ENCODE measurements at places on chromosomes 2 and 18.

DNA sequence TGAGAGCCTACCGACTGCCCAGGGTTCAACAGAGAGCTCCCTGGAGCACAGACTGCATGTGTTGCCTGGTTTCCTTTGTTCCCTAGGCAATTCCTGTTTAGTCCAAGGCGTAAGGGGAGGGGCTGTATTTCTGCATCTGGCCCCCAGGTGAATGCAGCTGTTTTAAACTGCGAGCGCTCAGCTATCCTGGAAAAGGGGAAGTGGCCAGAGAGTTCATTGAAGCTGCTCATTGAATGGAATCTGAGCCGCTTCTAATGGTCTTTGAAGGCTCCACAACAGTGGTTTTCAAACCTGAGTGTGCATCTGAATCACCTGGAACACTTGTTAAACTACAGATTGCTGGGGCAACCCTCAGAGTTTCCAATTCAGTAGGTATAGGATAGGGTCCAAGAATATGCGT, 18.1 kb downstream of the MAPK4 start:
- DNase-seq, result no peak

DNA sequence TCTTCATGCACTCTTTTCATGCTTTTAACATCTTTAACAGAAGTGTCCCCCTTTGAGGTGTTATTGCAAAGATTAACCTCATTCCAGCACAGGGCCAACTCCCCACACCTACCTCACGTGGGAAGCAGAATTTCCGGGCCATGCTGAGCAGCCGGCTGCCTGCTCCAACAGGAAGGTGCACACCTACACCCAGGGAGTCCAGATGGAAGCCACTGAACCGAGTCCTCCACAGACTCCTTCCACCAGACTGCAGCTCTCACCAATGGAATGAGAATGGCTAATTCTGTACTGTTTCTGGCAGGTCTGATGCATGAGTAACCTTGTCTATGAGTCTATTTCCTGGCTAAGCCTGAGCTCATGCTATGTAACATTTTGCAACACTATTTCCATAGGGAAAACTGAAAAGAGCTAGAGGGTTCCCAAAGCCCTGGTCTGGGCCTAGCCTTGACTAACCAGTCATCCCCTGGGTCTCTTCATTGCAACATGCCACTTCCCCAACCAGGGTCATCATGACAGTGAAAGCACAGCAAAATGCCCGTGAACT, 11.0 kb downstream of the ERFE start:
- DNase-seq, result no peak

- no peak for DNase-seq
These were observed 7.7 kb downstream of the PSD4 start for GRCh38 chr2:113181258-113182051.

DNA sequence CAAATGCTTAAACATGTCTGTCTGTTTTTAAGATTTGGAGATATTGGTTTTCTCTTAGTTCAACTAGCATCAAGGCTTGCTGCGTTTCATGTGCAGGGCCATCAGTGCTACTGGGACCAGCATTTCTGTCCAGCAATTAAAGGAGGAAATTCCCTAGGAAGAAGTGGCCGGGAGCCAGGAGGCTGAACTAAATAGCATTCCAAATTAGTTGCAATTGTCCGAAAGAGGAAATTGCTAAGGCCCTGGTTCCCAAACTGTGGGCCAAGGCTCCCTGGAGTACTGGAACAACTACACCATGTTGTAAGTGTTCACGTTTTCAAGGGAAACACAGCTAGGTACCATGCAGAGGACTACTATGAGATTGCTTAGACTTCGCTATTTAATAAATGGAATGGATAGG, 257.9 kb downstream of the PTPRM start:
- DNase-seq, result no peak

- DNase-seq, result no peak
These were observed 364.8 kb upstream of the MEIS1 start for GRCh38 chr2:66069937-66070720.

- no peak for DNase-seq
These were observed 203.2 kb downstream of the ETAA1 start for GRCh38 chr2:67600222-67600871.

GRCh38 chr2:237321746-237322145, 92.2 kb downstream of the COL6A3 start:
- DNase-seq, result no peak

DNA sequence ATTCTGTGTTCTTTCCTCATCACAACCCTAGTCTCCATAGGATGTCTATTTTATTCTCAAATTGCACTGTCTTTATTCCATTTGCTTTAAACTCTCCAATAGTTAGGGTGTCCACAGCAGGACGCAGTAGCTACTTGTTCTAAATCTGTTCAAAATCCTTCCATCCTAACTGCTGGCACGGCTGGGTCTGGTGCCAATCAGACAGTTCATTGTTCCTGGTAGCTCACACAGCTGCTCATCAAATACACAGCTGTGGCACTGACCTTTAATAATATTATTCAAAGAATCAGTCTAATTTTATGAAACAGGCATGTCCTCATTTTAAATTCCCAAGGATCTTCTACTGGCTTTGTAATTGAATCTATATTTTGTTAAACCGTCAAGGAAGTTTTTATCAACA, 59.7 kb upstream of the TMEFF2 start:
- no peak for DNase-seq
